ENCODE measurements at places on chromosomes 6 and 20. TPM values are rescaled to one million over a fixed set of nuclear protein-coding genes. Genes with fewer than 3 reads are reported as not detected.

DNA sequence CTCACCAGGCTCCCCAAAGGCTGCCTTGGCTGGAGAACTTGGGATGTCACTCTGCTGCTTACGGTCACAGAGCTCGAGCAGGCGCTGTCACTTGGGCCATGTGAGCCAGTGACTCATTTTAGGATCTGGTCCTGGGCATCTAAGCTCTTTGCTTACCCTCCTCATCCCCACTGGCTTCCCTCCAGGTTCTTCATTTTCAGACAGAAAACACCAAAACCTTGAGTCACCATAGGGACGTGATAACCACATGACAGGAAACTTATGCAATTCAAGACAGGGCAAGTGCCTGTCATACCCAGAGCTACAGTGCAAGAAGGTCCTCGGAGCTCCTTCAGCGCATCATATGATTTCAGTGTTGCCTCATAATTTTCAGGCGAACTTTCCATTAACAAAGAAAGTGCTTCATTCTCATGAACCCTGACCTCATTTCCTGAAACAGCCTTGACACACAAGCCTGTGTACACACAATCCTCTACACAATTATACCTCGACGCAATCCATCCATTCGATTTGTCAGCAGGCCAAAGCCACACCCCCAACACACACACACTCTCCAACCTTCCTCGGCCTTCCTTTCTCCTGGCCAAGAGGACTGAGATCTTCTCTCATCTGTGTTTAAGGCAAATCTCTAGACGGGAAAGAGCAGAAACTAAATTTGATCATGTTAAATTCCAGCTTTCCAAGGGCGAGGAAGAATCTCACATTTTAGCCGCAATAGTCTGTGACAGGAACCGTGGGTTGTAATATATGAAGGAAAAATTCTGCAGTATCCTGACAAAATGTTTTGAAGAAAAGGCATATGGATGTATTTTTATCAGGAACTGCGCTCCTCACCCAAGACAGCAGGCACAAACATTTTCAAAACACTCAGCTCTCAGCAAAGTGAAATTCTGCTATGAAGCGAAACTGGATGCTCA is 25.3 kb downstream of the TBC1D7 start:
- peaks cover 11% of the 10 kb centered on the region for H3K4me1 ChIP-seq
- DNase-seq = no peak
- H3K27ac ChIP-seq = no peak overlapping the region
- peaks cover 34% of the 10 kb centered on the region for H3K36me3 ChIP-seq
- H3K27me3 ChIP-seq = no peaks in the 10 kb centered on the region

GRCh38 chr6:22892452-22892851 is 323.1 kb downstream of the HDGFL1 start:
- peak overlapping the region; percentile 34 for H3K27ac ChIP-seq
- no peaks in the 10 kb centered on the region for H3K27me3 ChIP-seq

DNA sequence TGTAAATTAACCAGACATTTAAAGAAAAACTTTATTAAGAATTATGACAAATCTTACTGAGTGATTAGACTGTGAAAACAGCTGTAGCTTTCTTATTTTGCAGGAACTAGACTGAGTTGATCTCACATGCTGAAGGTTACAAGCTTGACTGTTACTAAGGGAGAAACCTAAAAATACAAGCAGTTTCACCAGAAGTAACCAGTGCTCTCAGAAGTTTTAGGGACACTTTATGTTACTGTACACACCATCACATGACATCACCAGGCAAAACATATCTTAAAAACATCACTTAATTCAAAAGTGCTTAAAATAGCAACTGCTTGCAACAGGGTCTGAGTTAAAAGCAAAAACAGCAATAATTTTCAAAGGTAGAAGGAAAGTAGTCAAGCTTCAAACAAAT is 5.4 kb downstream of the FBXO30 start:
- H3K27ac ChIP-seq = no peak overlapping the region
- H3K27me3 ChIP-seq = no peaks in the 10 kb centered on the region
- H3K36me3 ChIP-seq = peaks cover 33% of the 10 kb centered on the region
- peaks cover 21% of the 10 kb centered on the region for H3K4me1 ChIP-seq

GRCh38 chr6:99412065-99412464 is 13.0 kb downstream of the PNISR start:
- no peak overlapping the region for H3K4me3 ChIP-seq
- peaks cover 22% of the 10 kb centered on the region for H3K36me3 ChIP-seq
- DNase-seq = no peak
- H3K27ac ChIP-seq = no peak overlapping the region
- H3K27me3 ChIP-seq = no peaks in the 10 kb centered on the region

GRCh38 chr6:61555993-61556392 is 730.0 kb downstream of the KHDRBS2 start:
- no peaks in the 10 kb centered on the region for H3K27me3 ChIP-seq
- no peak for DNase-seq
- no peaks in the 10 kb centered on the region for H3K4me1 ChIP-seq
- no peak overlapping the region for H3K27ac ChIP-seq

NRSN1 gene
- total RNA-seq = 0.17 TPM

Data from type B pancreatic cell (in vitro differentiated cells).